Thymus (tissue), 14 donors: ENCODE measurements at places on chromosomes 11 and 22. TPM values are rescaled to one million over a fixed set of nuclear protein-coding genes. Genes with fewer than 3 reads are reported as not detected.

DNA sequence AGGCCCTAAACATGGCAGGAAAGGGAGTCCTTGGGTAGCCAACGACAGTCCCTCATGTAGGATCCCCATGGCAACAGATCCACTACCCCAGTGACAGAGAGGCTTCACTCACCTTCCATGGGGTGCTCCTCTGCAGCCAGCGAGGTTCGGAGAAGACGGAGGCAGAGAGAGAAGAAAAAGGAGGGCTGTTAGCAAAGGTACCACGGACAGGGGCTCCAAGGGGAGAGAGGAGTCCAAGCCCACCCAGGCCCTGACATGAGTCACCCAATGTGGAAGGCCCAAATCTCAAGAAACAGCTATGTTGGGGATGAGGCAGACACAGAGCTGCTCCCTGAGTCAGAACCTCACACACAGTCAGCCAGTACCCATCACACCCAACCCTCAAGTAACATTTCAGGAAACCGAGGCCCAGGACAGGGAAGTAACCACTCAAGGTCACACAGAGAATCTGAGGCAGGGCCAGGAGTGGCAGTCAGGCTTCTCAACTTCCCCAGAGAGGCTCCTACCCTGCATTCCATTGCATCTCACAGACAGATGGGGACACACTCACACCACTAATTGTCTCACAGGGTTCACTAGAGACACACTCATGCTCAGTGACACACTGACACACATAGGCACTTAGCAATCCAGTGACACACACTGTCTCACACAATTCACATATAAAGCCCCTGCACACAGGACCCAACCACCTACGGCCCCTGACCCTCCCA is 25.2 kb downstream of the NRXN2 start:
- DNase-seq, result no peak

DNA sequence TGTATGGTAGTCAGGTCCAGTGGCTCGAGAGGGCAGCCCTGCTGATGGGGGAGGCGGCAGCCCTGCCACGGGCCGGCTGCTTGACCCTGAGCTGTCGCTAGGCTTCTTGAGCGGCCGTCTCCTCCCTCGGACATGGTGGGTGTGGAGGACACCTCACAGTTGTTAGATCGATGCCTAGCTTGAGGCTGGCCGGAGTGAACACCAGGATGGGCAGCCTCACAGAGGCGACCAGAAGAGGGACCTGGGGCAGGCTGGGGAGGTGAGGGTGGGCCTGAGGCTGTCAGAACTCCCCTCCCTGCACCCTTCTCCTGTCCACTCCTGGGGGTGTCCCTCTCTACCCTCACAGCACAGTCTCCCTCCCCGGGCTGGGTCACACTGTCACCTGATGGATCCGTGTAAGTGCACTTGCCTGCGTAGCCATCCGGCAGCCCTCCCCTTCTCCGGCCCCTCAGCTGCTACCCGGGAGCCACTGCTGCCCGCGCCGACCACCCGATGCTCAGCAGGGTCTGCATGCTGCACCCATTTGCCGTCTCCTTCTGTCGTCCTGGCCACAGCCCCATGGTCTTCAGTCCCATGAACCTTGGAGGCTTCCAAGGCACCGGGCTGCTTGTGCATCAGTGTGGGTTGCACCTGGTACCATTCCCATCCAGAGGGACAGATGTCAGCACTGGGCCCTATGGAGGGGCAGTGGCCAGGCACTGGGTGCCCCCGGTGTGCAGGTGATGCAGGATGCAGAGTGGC is 394.1 kb downstream of the TBC1D22A start:
- no peak for DNase-seq

DNA sequence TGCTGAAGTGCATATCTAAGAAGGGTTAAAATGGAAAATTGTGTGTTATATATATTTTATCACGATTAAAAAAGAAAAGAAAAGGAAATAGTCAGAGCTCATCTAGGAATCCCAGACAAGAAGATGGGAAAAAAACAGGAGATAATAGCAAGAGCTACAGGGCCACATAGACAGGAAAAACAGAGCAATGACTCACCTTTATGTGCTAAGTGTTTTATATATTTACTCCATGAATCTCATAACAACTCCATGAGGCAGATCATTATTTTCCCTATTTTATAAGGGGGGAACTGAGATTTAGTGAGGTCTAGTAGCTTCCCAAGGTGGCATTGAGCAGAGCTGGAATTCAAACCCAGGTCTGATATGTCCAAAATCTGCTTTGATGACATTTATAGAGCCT is 18.1 kb upstream of the ELF5 start:
- no peak for DNase-seq

DNA sequence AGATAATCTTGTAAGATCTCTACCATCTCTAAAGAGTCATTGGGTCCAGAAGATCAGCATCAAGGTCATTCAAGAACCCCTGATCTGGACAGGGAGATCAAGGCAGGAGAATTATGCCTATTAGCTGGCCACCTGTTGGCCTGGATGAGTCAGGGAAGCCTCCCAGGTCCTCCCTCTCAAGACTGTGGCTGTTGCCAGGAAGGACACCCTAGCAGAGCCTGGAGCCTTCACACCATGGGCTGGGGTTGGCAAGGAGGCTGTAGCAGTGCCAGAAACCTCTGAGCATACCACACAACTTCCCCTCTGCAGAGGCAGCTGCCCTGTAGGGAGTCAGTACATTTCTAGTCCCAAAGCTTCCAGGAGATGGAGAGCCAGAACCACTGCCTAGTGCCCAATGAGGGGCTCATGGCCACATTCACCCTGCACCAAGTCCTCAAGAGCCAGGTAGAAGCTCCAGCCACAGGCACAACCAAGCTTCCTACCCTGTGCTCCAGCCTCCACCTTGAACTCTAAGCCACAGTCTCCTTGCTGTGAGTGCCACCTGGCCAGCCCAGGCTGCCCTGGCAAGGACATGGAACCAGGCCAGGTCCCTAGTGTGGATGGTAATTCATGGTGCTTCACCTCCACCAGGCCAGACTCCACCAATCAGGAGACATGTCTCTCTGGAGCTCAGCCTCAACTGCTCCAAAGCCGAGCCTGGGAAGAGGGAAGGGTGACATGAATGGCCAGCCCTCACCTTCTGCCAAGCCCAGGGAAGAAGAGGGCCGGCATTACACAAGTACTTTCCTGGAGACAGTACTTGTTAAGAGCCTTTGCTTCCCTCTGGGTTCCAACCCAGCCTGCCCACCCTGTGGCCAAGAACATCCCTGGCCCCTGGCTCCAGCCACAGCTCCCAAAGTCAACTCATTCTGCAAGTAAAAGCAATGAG is 124.3 kb downstream of the BUD13 start:
- DNase-seq, result no peak

GRCh38 chr11:72724851-72725723 is 27.1 kb downstream of the ARAP1 start:
- DNase-seq, result peak; percentile 93

Gene CEP126
- total RNA-seq, result 0.42 TPM

DNA sequence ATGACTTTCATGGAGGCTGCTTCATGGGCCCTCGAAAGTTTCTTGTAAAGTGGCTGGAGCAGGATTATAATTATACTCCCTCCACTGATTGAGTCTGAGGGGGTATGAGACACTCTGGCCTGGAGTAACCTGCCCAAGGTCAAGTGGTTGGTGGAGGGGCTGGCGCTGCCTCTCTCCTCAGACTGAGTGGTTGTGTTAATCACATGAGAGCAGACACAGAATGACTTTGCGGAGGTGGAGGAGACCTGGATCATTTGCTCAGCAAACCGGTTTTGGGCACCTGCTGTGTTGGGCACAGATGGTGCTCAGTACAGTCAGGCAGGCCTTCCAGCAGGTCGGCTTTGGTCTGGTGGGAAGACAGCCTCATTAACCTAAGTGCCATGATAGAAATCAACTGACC is 11.8 kb downstream of the BCR start:
- no peak for DNase-seq

GRCh38 chr11:77457340-77457739 is 16.6 kb downstream of the PAK1 start:
- DNase-seq, result no peak

DNA sequence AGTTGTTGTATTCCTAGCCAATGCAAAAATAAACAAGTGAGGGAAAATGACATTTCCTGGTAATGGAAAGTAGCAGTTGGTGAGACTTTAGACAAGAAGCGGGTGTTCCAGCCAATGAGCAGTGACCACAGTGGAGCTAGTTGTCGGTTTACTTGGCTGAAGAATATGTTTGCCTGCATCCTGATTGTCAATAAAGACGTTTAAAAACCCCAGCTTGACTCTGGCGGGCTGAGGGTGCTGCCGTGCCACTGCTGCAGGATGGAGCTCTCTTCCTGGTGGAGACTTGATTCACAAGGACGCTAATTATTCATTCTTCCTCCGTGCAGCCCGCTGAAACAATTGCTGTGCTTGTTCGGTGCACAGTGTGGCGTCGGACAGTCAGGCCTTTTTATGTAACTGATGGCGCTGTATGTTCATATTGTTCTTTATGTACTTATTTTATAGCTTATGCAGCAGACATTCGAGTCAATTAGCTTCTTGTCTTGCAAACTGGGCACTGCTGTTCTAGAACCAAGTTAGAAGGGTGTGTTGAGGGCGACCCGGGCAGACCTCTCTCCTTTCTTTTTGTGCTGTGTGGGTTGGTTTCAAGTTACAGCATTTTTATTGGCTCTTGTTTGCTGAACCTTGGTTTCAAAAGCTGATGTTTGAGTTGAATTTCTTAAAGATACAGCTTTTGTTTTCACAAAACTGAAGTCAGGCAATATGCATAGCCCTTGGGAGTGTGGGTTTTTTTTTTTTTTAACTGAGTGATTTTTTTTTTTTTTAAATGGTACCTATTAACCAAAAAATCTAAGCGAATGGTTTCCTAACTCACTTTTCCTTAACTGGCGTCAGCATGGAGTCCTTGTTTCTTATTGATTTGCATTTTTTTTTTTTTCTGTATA is 153.9 kb downstream of the TEAD1 start:
- no peak for DNase-seq

Gene C1QTNF4
- total RNA-seq, result 1.3 TPM

DNA sequence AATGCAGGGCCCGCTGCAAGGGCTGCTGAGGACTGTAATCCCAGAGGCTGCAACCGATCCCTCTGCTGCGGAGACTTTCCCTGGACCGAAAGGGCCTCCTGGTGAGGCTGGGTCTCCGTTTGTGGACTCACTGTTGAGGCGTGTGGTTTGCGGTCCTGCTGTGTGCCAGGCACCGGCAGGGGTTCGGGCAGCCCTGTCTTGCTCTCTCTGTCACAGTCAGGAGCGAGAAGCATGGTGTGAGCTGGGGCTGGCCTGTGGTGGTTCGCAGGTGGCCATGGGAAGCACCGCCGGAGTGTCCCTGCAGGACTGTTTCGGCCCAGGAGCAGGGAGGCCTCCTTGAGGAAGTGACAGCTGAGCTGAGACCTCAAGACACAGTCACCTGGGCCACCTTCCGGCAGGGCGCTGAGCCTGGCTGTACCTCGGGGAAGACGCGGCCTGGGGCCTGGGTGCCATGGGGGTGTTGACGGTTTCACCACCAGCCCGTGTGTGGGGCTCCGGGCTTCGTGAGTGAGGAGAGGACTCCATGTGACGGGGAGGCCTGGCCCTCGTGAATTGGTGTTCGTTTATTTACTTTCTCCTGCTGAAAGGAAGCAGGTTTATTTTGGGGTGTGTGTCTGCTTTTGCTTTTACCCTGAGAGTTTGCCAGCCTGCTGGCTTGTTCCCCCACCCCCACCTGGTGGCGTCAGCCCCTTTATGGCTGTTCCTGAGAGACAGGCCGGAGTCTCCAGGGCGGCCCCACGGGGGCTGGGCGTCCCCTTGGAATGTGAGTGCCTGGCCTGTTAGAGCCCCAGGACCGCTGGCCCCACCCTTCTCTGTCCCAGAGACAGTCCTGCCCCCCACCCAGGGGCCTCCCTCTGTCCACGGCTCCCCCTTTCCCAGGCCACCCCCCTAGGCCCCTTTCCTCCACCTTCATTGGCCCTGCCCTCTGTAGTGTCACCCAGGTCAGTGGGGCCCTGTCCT is 122.5 kb downstream of the KCNQ1OT1 start:
- DNase-seq, result no peak

DNA sequence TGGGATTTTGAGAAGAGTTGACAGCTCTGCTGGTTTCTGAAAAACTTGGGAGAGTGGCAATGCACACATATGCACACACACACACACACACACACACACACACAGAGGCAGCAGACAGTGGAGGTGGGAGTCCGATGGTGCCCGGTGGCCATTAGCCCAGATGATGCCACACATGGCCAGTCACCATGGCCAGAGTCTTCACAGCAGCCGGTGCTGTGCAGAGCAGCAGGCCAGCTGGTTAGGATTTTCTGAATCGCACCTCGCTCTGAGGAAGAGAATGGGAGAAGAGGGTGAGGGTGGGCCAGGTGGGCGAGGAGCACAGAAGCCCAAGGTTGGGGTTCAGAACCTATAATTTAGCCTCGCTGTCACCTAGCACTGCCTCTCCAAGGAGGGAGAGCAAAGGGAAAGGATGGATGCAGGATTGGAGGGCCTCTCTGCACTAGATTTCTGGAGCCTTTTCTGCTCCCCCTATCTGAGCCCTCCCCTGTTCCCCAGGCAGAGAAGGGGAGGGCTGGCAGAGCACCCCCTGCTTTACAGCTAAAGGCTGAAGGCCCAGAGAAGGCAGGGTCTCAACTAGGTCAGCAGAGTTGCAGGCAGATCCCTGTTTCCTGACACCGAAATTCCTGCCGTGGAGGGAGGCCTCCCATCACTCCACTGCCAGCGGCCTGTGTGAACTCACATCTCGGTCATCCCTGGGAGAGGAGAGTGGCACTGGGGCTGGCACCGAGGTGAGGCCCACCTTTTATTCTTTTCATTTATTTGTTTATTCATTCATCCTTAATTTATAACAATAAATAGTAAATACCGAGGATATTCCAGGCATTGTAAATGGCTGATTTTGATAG is 25.8 kb upstream of the FXYD6 start:
- no peak for DNase-seq

GRCh38 chr22:32378707-32379272 is 21.1 kb downstream of the RFPL3 start:
- DNase-seq, result no peak

DNA sequence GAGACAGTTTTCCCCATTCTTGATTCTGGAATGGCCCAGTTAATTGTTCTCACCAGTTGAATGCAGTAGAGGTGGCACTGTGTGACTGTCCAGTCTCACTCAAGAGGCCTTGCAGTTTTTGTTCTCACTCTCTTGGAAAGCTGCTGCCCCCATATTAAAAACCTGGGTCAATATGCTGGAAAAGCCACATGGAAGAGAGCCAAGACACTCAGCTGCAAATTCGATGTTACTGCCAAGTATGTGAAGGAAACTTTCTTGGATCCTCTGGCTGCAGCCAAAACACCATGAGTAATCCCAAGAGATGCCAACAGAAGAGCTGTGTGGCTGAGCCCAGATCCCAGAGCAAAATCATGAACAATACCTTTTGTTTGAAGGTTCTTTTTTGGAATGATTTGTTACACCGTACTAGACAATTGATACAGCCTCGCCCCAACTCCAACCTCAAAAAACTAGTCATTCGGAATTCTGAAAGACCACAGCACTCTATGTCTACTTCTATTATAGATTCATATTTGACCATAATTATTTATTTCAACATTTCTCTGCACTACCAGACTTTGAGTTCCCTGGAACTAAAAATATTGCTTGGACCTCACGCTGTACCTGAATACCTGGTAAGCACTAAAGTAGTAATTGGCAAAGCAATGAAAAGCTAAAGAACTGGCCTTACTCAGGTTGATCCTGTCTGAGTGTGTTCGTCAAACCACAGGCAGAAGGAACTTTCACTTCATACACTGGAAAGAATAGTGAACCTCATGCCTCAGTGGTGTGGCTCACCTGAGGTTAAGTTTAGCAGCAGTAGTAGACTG is 378.8 kb downstream of the ETS1 start:
- no peak for DNase-seq
